M059J (cell line): ENCODE measurements at places on chromosomes 4 and X.

GRCh38 chr4:131258361-131258760, 1890.7 kb upstream of the PCDH10 start:
- no peak for DNase-seq

- DNase-seq, result peak; percentile 39
Observed at GRCh38 chrX:65528705-65529340, 5.8 kb downstream of the LAS1L start.

GRCh38 chr4:175986-176385, 51.7 kb downstream of the ZNF718 start:
- no peak for DNase-seq

GRCh38 chrX:65685112-65685511, 17.7 kb downstream of the MSN start:
- no peak for DNase-seq
